Bronchial smooth muscle cell (primary cell): ENCODE measurements at places on chromosomes 11 and 22. TPM values are rescaled to one million over a fixed set of nuclear protein-coding genes. Genes with fewer than 3 reads are reported as not detected.

PHETA2 gene
- total RNA-seq: 10.4 and 20.0 TPM in 2 replicates

OTOG gene
- total RNA-seq: not detected in 2 replicates

TPST2 gene
- total RNA-seq: 7.4 and 16.2 TPM in 2 replicates

SLC29A2 gene
- 0.17 and 0.47 TPM in 2 replicates for total RNA-seq

DEFB131B gene
- not detected in 2 replicates for total RNA-seq

POU2F3 gene
- total RNA-seq: 0.09 TPM in 1 of 2 replicates, not detected in the other

KRTAP5-1 gene
- total RNA-seq: not detected in 2 replicates

TBX1 gene
- total RNA-seq: 0.32 TPM in 1 of 2 replicates, not detected in the other

DEUP1 gene
- total RNA-seq: not detected in 2 replicates

OR51E1 gene
- total RNA-seq: not detected in 2 replicates

CRYBA4 gene
- total RNA-seq: not detected in 2 replicates

SPINDOC gene
- 6.3 and 6.8 TPM in 2 replicates for total RNA-seq

SHANK3 gene
- total RNA-seq: 0.32 and 0.43 TPM in 2 replicates

NRIP3 gene
- 3.0 and 15.9 TPM in 2 replicates for total RNA-seq

POTEH gene
- total RNA-seq: not detected in 2 replicates

FAM111B gene
- 0.09 and 0.63 TPM in 2 replicates for total RNA-seq

GUCY1A2 gene
- under 0.01 TPM in 1 of 2 replicates, not detected in the other for total RNA-seq

FAM168A gene
- total RNA-seq: 13.3 and 16.5 TPM in 2 replicates

CBLIF gene
- total RNA-seq: not detected in 2 replicates

LINC01488 gene
- total RNA-seq: not detected in 2 replicates

SYT13 gene
- total RNA-seq: not detected in 2 replicates

CDHR5 gene
- total RNA-seq: not detected in 2 replicates

CAVIN3 gene
- 133 and 181 TPM in 2 replicates for total RNA-seq

UBTFL1 gene
- not detected in 2 replicates for total RNA-seq

SNX15 gene
- total RNA-seq: 8.4 and 15.0 TPM in 2 replicates

C1QTNF5 gene
- 6.9 and 9.1 TPM in 2 replicates for total RNA-seq

PRR5 gene
- 2.2 and 3.1 TPM in 2 replicates for total RNA-seq

FOLR2 gene
- not detected in 2 replicates for total RNA-seq

NRXN2 gene
- total RNA-seq: 1.0 and 1.4 TPM in 2 replicates

OR51B2 gene
- total RNA-seq: not detected in 2 replicates
